ENCODE measurements at places on chromosomes 2 and 18.

GRCh38 chr2:136210455-136210805 is 92.5 kb upstream of the CXCR4 start:
- DNase-seq, result no peak

DNA sequence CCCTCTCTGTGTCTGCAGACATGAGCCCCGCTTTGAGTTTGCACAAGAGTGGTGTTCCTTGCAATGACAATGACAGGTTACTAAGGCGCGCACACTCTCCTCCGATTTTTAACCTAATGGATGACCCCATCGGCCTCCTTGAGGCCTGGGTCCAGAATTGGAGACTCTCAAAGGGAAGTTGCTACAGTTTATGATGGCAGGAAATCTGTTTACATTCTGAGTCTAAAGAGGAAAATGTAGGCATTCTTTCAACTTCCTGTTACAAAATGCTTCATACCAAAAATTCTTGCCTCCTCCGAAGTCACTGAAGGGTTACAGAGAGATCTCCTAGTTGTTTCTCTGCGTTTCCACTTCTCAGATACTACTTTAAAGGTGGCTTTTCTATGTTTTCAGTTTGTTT is 225.3 kb upstream of the AGAP1 start:
- DNase-seq, result no peak

GRCh38 chr2:1848599-1848995 is 104.3 kb upstream of the PXDN start:
- DNase-seq, result no peak

- peak; percentile 47 for DNase-seq
These were observed at the start of gene VAMP8 for GRCh38 chr2:85577386-85578242. TSS of gene VAMP8 (plus strand) at chr2:85577586. CDS start at chr2:85577647, 61 bp downstream.

DNA sequence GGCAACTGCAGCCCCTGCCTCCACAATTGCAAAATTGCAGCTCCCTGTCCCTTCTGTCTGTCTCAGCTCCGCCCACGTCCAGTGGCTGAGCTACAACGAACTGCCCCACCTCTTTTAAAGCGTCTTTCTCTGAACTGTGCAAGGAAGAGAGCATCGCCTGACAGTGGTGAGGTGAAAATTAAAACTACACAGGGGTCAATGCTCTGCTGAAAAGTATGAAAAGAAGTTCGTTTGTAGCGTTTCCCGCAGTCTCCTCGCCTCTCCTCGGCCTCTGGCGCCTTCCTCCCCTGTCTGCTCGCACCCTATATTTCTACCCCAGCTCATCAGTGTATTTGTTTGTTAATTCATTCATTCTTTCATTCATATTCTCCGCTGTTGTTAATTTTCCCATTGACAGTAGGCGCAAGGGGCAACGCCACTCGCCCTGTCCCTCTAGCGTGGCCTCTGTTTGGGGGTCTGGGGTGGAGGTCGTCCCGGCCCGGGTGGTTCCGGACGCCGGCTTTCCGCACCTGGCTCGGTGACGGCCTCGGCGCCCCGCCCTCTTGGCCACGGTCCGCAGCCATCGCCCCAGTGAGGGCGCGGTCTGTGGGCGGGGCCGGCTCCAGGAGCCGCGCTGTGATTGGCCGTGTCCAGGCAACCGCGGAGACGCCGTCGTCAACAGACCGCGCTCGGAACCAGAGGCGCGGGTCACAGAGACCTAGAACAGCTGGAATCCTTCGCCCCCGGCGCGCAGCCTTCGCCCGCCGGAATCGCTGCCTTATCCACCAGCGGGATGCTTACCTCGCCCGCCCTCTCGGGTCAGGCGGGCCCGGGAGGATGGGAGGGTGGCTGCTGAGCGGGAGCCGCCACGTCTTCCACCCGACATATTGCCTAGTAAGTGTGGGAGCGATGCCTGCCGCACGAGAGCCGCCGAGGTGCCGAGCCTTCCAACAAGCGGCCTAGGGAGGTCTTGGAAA is at the start of gene VWA3B:
VWA3B (plus strand) TSS at position 677 of the 956 bp plus-strand sequence. CDS start 5,926 bp downstream, outside the sequence.
- peak; percentile 47 for DNase-seq

DNA sequence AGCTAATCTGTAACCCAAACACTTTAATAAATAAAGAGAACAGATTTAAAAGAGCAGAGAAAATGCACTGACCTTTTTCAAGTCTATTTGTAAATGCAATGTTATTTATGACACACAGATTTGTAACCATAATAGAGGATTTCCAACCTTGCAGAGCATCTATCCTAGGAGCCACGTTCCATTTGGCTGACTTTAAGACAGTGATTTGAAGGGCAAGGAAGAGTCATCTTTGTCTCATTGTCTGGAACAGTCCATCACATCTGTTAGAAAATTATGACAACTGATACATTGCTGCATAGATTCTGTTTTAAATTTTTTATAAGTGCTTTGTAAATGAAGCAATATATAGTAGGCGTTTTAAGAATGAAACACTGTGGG is 90.8 kb upstream of the L3MBTL4 start:
- no peak for DNase-seq
